Stimulated activated CD4-positive, alpha-beta T cell treated with anti-CD3 and anti-CD28 coated beads, TNF-alpha, amount 100 ng/mL, for 48 hours (primary cell): ENCODE measurements at places on chromosomes 16 and 17.

DNA sequence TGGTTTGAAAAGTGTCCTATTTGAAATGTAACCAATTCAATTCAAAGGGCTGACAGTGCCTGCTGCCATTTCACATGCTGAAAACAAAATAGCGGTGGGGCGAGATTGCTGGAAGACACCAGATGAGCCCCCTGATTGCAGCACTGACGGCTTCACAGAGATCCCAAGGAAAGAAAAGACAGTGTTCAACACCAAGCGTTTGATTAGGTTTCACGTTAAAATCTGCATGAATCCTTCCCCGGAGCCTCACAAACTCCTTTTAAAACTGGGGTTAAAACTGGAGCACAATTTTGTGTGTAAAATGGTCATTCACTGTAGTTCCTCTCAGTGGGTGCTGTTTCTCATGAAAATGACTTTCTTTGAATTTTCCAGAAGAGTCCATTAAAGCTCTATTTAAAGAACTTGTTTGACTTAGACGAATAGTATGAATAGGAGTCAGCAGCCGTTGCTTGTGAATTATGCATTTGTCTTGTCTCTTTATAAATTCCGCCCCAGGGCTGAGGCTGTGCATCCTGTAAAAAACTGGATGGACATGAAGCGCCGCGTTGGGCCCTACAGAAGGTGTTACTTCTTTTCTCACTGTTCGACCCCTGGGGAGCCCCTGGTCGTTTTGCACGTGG lies 8.8 kb downstream of the MLYCD start:
- DNase-seq, result no peak

DNA sequence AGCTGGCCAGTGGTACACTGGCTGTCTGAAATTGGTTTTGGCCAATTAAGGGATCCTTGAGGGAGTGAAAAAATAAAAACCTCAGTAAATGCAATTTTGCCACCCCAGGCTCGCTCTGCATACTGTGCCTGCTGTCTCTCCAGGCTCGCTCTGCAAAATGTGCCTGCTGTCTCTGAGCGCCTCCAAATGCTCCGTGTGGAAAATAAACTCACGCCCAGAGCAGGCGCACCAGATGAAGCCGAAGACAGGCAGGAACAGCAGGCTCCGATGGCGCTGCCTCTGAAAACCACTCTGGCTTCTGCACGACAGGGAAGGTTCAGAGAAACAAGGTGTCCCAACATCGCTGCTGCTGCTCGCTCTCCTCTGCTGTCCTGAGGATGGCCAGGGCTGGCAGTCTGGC lies 29.1 kb downstream of the SNN start:
- no peak for DNase-seq

- DNase-seq, result no peak
Measured at GRCh38 chr17:43722870-43723665, 35.5 kb downstream of the SOST start.

- DNase-seq, result no peak
Measured at GRCh38 chr17:11954936-11955335, 42.3 kb downstream of the ZNF18 start.

DNA sequence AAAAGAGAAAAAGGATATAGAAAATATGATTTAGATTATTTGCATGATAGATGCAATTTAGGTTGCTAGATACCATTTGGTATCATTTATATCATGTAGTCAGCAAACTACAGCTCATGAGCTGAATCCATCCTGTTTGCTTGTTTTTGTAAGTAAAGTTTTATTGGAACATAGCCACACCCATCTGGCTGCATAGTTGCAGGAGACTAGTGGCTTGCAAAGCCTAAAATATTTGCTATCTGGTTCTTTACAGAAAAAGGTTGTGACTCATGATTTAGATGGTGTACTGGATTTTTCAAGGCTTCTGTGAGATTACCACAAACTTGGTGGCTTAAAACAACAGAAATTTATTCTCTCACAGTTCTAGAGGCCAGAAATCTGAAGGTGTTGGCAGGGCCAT lies 49.9 kb downstream of the MAP2K4 start:
- no peak for DNase-seq

DNA sequence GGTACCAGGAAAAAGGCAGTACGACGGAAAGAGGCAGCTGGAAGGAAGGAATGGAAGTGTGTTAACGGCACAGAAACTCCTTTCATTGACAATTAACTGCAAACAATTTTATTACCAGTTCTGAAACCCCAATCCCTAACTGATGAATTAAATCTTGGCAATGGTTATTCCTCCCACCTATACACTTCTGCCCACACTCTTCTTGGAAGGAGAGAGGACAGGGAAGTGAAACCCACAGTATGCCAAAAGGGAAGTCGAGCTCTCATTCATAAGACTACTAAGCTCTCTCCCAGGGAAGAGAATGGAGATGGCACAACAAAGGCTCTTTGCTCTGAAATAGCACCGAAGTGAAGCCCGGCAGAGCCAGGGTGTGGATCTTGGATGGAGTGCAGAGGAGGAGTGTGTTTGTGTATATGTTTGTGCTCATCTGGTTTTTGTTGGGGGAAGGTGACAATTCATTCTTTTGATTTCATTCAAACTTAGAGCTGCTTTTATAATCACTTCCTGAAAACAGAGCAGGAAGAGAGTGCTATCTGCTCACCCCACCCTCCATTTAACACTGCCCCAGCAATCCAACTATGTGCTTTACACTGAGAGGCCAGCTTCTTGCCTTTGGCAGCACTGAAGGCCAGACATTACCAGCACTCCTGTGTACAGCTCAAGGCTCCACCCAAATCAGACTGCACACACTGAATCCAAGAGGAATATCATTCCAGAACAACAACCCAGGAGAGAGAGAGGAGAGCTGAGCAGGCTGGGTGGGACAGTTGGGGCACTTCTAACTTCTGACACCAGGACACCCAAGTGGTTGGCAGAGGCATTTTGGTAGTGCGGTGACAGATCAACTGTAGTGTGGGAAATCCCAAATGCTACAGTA lies 68.7 kb downstream of the HIC1 start:
- DNase-seq, result no peak

DNA sequence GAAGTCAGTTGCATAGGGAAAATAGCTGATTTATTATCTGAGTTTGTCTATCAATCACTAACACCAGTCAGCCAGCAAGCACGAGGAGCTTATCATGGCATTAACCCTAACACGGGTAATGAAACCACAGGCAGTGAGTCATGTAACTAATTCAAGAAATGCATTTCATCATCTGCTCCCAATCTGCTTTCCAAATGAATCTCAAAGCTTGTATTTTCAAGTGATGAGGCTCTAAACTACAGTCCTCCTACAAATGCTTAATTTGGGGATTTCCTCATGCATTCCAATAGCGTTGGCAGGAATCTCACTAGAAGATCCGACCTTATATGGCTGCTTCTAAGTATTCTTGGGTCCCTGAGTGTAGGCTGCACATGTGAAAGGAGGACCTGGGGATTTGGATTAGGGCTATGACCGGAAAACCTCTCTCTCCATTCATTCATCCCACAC lies 118.4 kb upstream of the HSBP1 start:
- DNase-seq, result no peak

DNA sequence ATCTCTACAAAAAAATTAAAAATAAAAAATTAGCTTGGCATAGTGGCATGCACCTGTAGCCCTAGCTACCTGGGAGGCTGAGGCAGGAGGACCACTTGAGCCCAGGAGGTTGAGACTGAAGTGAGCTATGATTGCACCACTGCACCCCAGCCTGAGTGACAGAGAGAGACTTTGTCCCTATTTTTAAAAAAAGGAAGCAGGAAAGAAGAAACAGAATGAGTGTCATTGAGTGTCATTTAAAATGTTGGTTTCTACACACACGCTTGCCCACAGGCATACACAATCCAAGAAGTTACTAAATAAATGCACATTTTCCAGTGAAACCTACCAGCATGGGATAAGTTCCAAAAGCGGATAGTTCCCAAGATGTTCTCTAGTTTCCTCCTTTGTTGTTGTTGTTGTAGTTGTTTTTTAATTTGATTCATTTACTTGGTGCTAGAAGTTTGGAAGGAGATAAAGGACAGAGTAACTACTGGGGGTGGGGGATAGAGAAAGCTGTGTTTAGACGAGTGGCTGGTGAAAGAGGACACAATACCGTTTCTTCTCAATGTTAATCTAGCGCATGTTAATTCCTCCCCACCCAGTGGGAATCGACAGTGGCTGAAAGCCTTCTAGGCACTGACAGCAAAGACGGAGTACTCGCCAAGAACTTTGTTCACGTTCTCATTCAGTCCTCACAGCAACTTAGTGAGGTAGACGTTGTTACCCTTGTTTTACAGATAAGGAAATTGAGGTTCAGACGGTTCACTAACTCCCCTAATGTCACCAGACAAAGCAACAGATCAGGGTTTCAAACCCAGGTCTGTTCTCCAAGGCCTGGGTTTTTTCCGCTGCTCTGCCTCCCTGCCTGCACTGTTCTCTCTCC lies 17.3 kb downstream of the MRPS23 start:
- DNase-seq, result no peak

- no peak for DNase-seq
Measured at GRCh38 chr16:6493555-6493954, 839.1 kb upstream of the RBFOX1 start.

- peak; percentile 17 for DNase-seq
Measured at GRCh38 chr17:37358098-37358829, 17.5 kb upstream of the C17orf78 start.

- DNase-seq, result no peak
Measured at GRCh38 chr17:45316434-45317110, at the start of gene MAP3K14. TSS of gene MAP3K14 (minus strand) at chr17:45317020. CDS start at chr17:45290745, 26,275 bp downstream.

- DNase-seq, result no peak
Measured at GRCh38 chr16:278863-279366, 1.5 kb upstream of the ARHGDIG start.

GRCh38 chr16:70759666-70760065 lies 41.3 kb downstream of the VAC14 start:
- DNase-seq, result no peak

GRCh38 chr17:5043524-5043923 lies 8.3 kb upstream of the SLC52A1 start:
- no peak for DNase-seq

DNA sequence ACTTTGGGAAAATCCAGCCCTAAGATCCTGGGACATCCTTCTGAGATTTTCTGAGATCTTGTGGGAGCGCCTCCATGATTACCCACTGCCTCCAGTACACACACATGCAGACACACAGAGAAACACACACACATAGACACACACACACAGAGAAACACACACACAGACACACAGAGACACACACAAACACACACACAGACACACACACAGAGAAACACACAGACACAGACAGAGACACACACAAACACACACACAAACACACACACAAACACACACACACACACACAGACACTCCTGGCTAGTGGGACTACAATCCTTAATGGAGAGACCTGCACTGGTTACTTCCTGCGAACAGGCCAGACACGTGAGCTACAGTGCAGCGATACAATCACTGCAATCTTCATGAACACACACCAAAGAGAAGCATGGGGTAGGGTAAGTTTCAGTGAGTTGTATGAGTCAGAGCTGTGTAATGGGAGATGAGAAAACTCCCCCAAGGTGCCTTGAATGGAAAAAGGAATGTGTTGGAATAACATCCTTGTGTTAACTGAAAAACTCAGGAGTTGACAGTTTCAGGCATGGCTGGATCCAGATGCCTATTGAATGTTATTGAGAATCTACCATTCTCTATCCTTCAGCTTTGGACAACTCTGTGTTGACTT lies 79.5 kb downstream of the SLC6A2 start:
- DNase-seq, result no peak

GRCh38 chr16:66299349-66299748 lies 67.1 kb upstream of the CDH5 start:
- DNase-seq, result no peak

DNA sequence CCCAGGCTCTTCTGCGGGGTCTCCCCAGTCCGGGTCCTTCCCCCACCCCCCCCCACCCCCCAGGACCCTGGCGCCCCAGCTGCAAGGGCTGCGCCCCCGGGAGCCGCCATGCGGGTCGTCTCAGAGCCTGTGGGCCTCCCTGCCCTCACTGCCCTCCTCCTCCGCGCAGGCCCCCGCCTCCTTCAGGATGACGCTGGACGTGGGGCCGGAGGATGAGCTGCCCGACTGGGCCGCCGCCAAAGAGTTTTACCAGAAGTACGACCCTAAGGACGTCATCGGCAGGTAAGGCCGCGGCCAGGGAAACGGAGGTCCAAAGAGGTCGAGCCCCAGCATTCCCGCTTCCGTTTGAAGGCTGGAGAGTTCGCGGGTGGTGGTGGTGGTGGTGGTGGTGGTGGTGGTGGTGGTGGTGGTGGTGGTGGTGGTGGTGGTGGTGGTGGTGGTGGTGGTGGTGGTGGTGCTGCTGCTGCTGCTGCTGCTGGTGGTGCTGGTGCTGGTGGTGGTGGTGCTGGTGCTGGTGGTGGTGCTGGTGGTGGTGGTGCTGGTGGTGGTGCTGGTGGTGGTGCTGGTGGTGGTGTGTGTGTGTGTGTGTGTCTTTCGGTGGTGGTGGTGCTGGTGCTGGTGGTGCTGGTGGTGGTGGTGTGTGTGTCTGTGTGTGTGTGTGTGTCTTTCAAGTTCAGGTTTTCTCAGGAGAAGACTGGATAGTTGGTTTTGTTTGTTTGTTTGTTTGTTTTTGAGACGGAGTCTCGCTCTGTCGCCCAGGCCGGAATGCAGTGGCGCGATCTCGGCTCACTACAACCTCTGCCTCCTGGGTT lies 615 bp downstream of the PHKG2 start:
- no peak for DNase-seq

DNA sequence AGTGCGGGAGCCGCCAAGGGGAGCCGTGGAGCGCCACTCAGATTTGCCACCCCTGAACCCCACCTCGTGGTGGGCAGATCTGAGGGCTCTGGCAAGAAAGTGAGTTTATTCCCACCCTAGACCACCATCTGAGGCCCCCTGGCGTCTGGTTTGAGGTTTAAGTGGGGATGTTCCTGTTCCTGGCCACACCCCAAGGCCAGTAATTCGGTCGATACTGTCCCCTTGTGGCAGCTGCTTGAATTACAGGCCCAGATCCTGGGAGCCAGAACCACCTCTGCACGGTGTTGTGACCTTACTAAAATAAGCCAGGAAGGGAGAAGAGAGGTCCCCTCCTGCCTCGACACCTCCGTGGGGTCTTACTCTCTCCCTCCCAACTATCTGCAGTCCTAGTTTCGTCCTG lies 3.3 kb upstream of the LAT start:
- DNase-seq, result peak; percentile 49

GRCh38 chr17:64687376-64687775 lies 25.3 kb upstream of the SMURF2 start:
- no peak for DNase-seq

DNA sequence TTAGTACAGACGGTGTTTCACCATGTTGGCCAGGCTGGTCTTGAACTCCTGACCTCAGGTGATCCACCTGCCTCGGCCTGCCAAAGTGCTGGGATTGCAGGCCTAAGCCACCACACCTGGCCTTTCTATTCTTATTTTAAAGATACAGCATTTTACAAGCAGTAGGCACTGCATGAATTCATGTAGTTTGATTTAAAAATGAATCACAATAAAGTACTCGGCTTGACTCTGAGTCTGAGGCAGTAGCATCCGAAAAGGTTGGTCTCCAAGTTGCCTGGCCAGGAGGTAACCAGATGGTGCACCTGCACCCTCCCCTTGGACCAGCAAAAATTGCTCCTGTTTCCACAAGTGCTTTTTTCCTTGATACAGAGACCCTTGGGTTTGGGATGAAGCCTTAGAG lies 35.6 kb downstream of the MAP2K6 start:
- no peak for DNase-seq

GRCh38 chr17:33261820-33262219 lies 31.3 kb downstream of the ASIC2 start:
- DNase-seq, result no peak
